ENCODE measurements at places on chromosomes 3 and 15.

- DNase-seq: no peak
These were observed 48.7 kb upstream of the CMSS1 start for GRCh38 chr3:99768808-99769501.

GRCh38 chr15:71691458-71692417 lies 118.6 kb upstream of the NR2E3 start:
- DNase-seq: peak; percentile 63

GRCh38 chr15:66131831-66132230 lies 121.7 kb downstream of the MEGF11 start:
- DNase-seq: no peak

GRCh38 chr15:64209680-64210334 lies 47.0 kb upstream of the PPIB start:
- peak; percentile 51 for DNase-seq

GRCh38 chr3:183013856-183014255 lies 33.5 kb upstream of the DCUN1D1 start:
- DNase-seq: no peak

- peak; percentile 58 for DNase-seq
These were observed 25.3 kb downstream of the ADGRG7 start for GRCh38 chr3:100634493-100635272.

DNA sequence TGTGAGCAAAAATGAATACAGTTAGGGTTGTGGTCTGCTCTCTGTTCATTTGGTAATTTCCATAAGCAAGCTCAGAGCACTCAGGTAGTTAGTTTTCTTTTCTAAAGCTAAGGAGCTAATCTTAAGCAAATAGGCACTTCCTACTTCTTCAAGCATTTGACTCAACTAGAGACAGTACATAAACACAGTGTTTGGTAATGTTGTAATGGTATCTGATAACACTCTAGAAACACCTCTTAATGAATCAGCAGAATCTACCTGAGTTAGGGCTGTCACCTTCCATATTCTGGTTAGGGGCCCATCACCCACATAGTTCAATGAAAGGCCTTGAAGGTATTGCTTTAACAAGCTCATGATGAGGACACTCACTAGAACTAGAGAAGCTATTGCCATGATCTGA lies 83.1 kb downstream of the PLCH1 start:
- no peak for DNase-seq

GRCh38 chr3:129259612-129260477 lies 10.4 kb downstream of the COPG1 start:
- no peak for DNase-seq

GRCh38 chr3:160141485-160142185 lies 83.6 kb upstream of the C3orf80 start:
- no peak for DNase-seq

DNA sequence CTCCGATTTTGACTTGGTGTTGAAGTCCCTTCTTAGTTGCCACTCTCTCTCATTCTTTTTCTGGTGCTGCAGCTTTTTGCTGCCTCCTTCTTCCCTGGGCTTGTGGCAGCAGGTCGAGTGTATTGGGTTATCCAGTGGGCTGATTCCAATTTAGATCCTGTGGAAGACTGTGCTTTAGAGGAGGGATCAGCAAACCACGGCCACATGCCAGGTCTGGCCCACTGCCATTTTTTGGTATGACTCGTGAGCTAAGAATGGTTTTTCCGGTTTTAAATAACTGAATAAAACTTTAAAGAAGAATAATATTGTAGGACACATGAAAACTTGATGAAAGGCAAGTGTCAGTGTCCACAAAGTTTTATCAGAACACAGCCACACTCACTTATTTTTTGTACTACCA lies 330.5 kb downstream of the ROBO2 start:
- DNase-seq: peak; percentile 51

GRCh38 chr3:105832644-105833043 lies 36.2 kb downstream of the CBLB start:
- DNase-seq: no peak

GRCh38 chr3:59426821-59427565 lies 377.2 kb upstream of the CFAP20DC start:
- peak; percentile 93 for DNase-seq

DNA sequence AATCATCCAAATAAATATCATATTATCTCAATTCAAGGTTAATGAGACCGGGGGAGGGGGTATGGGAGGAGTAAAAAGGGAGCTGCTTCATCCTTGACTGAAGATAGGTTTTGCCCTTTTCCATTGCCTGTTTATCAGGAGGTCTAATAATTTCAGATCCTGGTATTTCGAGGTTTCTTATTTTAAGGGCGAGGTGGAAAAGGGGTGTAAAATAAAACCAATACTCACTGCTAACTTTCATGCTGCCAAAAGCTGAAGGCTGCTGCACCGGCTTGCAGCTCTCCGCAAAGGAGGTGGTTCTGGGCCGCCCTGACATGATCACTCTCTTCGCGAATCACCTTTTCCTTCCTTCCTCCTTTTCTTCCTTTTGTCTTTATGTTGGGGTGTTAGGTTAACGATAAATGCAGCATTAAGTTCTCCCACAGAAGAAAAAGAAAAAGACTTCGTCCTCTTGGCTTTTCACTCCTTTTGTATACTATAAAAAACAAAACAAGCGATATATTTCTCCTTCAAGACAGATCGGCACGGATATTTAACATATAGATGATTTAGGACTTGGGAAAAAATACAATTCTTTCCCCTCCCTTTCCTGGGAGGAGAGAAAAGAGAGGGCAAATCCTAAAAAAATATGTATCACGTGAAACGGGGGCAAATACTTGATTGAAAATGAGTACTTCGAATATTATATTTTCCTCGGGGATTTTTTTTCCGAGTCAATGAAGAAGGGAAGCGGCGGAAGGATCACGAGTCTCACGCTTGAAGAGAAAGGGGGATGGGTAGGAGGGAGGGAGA lies 932 bp downstream of the GSK3B start:
- DNase-seq: peak; percentile 89

DNA sequence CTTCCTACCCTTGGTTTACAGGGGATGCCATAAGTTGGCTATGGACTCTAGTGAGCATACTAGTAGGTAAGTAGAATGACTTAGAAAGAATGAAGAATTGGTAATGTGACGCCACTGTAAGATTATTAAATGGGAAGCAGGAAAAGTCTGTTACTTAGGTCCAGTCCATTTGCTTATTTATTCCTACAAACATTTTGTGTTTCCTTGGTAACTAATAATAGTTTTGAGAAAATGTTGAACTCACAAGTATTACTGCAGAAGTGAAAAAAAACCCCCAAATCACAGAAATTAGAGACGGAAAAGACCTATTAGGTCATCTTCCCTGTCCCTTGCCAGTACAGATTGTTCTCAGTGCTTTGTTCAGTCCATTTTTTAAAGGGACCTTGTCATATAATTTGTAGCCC lies 63.5 kb downstream of the CMSS1 start:
- no peak for DNase-seq

GRCh38 chr3:184345317-184346144 lies 8.1 kb downstream of the FAM131A start:
- peak; percentile 61 for DNase-seq

DNA sequence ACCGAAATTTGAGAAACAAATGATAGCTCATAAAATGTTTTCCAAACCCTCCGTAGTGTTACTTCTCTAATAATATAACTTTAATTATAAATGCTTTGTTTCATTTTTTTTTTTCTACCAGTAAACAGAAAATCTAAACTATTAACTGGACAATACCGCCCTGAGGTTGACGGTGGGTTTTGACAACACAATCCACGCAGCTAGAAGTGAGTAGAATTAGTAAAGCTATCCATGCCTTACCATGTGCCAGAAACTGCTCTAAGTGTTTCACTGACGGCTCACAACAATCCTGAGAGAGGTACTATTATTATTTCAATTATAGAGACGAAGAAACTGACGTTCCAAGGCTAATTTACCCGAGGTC lies 410 bp downstream of the NDUFAF1 start:
- no peak for DNase-seq

DNA sequence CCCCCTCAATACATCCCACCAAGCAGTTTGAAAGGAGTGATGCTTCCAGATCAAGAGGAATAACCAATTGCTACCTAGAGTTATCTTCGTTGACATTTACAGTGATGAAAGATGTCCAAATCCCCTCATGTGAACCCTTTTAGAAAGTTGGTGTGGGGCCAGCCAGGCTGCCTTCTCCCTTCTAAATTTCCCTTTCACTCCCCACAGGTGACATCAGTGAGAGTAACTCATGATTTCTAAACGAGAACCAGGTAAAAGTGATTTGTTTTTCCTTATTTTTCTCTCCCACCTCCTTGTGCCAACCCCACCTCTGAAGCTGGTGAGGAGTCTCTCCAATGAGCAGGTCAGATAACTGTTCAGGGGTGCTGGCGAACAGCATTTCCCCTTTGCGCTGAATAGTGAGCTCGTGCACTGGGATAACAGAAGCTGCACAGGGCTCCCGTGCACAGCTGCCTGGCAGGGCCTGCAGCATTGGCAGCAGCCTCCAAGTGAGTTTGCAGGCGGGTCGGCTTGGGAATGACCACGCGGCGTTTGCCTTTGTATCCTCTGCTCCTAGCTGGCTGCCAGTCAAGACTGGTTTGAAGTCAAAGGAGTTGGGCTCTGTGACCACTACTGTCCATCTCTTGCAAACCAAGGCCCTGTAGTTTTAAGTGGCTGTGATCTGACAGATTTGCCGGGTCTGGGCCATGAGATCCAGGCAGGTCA lies 70.2 kb upstream of the CORO2B start:
- DNase-seq: no peak

GRCh38 chr3:14424711-14425580 lies 22.5 kb downstream of the SLC6A6 start:
- peak; percentile 15 for DNase-seq

DNA sequence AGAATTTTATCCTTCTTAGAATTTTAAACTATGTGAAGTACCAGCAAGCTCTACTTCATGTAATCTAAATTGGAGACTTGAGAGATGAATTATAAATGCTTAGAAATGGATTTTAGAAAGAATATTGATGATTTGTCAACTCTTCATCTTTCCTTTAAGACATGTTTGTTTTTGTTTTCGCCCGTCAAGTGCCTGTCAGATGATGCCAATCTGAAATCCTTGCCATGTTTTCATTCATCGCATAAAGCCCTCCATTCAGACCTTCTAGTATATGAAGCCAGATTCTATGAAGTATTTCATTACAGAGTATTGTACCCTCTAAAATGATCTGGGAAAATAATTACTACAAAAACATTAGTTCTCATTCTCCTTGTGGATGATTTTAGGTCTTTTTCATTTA lies 223.2 kb upstream of the SOX2 start:
- no peak for DNase-seq

DNA sequence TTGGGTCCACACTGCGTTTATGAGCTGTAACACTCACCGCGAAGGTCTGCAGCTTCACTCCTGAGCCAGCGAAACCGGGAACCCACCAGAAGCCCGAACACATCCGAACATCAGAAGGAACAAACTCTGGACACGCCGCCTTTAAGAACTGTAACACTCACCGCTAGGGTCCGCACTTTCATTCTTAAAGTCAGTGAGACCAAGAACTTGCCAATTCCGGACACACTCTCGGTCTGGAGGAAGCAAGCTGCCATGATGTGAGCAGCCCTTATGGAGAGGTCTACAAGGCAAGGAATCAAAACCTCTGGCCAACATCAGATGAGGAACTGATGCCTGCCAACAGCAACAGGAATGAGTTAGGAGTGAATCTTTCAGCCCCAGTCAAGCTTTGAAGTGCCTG lies 62.9 kb downstream of the SLC28A2 start:
- DNase-seq: no peak

DNA sequence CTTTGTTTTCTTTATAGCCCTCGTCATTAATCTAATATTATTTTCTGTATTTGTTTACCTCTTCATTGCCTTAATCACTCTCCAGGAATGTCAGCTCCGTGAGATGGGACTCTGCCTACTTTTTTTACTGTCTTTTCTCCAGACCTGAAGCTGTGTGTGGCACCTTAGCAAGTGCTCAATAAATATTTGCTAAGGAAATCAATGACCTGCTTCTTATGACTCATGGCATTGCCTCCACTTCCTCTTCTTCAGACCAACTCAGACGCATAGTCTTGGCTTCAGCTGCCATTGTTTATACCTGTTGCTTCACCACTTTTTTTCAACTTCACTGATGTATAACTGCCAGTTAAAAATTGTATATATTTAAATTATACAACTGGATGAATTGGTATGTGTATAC lies 218.5 kb upstream of the CMC1 start:
- peak; percentile 2 for DNase-seq

GRCh38 chr15:52180851-52181450 lies 10.2 kb downstream of the GNB5 start:
- DNase-seq: no peak

DNA sequence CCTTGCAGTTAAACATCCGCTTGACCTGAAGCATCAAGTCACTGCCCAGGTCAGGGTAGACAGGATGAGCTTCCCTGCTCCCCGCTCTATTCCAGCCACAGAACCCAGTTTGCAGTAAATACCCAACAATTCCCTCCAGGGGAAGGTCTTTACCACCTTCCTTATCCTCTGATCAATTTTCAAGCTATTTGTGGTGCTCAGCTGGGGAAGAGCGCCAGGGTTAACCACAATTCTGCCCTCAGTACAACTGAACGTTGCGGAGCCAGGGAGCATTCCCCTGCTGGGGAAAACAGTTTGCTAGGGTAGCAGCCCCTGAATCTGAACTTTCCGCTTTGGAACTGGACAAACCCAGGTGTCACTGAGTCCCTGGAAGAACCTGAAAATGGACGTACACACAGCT lies 28.5 kb downstream of the RBPMS2 start:
- no peak for DNase-seq

GRCh38 chr15:90114451-90114901 lies 12.2 kb upstream of the IDH2 start:
- DNase-seq: no peak

GRCh38 chr3:177026505-177027277 lies 170.6 kb downstream of the TBL1XR1 start:
- DNase-seq: peak; percentile 20

GRCh38 chr3:185823078-185824044 lies 1.5 kb downstream of the IGF2BP2 start:
- DNase-seq: peak; percentile 54

DNA sequence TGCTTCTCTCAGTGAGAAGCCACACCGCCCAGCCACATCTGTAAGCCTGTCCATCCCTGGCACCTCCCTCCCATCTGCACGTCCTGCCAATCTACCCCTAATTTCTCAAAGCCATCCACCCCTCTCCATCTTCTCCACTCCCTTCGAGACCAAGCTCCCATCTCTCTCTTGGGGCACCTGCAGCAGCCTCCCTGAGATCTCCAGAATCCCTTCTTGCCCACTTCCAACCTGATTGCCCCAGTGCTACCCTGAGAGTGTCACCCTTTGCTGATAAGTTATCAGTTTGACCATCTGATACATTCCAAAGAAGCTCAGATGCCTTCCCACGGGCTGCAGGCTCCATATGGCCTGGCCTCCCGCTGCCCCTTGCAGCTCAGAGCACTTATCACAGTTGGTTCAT lies 496.1 kb downstream of the SHQ1 start:
- no peak for DNase-seq

DNA sequence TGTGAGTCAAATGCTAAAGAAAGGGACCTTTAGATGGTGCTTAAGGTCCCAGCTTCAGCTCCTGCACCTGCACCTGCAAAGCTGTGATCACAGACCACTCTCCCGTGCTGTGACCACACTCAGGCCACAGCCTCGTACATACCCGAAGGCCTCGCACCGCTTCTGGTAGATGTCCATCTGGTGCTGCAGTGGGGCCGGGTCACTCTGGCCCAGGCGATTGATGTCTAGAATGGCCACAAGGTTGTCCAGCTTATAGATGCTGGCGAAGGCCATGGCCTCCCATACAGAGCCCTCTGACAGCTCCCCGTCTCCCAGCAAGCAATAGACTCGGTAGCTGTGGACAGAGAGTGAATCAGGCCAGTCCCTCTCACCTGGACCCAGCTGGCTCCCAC lies 21.0 kb downstream of the TKT start:
- DNase-seq: no peak

Measured in HCEC 1CT (cell line).